T47D (cell line): ENCODE measurements at places on chromosomes 12 and 14.

GRCh38 chr12:110317911-110318310 lies 36.9 kb downstream of the ATP2A2 start:
- no peak for DNase-seq

GRCh38 chr14:99121319-99121875 lies 150.6 kb downstream of the BCL11B start:
- no peak for DNase-seq

- DNase-seq: peak; percentile 56
These were observed 152.0 kb downstream of the KTN1 start for GRCh38 chr14:55731881-55732498.

DNA sequence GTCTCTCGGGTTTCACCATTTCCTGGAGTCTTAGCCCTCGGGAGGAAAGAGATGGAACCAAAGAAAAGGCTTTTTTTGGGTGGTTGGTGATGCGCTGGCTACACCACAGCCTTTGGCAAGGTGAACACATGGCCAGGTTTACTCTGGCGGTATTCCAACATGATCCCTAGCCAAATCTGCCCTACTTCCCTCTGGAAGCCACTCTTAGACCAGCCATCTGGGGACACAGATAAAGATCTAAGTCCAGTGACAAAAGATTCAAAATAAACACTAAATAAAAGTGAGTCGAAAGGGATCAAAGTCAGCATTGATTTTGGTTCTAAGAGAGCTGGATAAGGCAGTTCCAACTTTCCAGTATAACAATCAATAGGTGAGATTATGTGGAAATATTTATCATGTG lies 694.5 kb downstream of the VRK1 start:
- DNase-seq: no peak

- no peak for DNase-seq
These were observed 178.0 kb downstream of the CAND1 start for GRCh38 chr12:67447180-67447579.

DNA sequence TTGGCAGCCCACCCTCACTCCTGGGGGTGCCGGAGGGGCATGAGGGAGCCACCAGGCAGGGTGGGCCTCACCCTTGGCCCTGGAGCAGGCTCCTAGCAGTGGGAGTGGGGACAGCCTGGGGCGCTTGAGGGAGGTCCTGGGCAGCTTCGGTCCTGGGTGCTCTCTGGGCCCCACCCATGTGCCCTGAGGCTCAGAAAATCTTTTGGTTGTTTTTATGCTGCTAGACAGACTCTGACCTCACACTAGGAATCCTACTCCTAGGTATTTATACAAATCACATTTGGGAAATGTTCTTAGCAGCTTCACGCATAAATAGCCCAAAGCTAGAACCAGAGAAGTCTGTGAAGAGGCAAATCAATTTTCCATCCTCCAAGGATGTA lies 10.9 kb upstream of the ULK1 start:
- no peak for DNase-seq

DNA sequence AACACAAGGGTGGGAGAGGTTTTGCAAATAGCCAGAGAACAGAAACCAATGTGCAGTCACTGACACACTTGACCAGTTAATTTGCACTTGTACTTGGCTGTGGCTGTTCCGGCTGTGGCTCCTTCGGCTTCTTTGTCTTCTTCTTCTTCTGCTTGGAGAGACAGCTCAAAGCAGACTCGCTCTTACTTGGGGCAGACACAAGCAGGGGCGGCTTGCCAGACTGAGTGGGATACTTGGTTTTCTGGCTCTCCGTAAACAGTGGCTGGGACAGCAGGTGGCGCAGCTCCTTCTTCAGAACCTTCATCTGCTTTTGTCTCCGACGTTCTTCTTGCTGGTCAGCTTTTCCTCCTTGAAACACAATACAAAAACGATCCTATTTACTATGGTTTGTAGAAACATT lies 25.0 kb downstream of the OTUB2 start:
- DNase-seq: no peak

- DNase-seq: no peak
These were observed 29.4 kb downstream of the BCAT1 start for GRCh38 chr12:24919346-24920001.

- no peak for DNase-seq
These were observed 5.8 kb upstream of the SLC6A13 start for GRCh38 chr12:268483-268840.

DNA sequence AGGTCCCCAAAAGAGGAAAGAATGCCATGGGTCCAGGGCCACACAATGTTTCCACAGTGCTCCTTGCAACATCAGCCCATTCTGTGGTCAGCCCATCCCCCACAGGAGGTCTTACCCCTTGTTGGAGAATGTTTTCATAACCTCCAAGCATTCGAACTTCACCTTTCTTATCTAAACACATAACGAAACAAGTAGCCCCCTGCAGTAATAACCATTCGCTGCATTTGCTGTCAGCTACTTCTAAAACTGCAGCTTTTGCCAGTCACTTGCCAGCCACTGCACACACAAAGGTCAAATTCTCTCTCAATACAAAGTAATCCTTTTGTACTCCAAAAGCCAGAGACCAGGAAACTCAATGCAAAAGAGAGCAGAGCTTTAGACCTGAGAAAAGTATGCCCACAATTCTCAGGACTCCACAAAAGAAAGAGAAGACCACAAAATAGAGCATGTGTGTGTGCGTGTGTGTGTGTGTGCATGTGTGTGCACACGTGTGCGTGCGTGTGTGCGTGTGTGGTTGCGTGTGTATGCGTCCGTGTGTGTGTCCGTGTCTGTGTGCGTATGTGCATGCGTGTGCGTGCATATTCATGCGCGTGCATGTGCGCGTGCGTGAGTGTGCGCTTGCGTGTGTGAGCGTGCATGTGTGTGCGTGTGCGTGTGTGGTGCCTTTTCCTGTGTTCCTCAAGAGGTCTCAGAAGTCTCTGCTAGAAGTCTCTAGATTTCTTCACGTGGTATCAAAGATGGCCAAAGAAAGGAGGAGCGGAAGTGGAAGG lies 31.7 kb upstream of the NINJ2 start:
- DNase-seq: no peak

GRCh38 chr14:77099425-77100167 lies 1.5 kb downstream of the CIPC start:
- peak; percentile 49 for DNase-seq

DNA sequence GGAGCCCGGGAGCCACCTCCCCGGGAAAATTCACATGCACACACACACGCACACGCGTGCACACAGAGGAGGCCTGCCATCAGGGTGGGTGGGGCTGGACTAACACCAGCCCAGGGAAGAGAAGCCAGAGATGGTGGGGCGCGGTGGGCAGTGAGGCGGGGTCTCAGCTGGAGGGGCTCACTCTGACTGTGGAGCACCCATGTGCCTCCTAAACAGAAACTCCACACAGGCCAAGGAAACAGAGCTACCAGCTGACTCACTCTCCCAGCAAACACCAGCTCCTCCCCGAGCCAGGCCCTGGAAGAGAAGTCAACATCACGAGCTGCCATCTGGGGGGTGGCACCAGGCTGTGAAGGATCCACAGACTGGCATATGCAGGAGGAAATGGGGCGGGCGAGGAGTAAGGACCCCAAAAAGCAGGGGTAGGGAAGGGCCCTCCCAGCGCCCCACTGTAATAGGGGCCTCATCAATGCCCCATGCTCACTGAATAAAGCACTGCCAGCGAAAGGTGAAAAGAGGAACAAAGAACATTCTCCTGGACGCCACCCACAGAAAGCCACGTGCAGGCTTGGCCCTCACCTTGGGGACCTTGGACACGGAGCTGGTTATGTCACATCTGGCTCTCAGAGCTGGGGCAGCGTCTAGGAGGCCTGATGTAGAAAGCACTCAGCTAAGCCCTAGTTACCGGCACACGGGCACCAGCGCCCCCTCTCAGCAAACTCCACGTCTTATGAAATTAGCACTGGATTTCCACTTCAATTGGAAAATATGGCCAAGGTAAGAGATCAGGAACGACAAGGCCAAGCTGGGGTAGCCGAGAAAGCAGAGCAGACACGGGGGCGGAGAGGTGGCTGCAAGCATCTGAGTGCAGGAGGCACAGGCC lies 8.4 kb upstream of the INF2 start:
- DNase-seq: peak; percentile 62

DNA sequence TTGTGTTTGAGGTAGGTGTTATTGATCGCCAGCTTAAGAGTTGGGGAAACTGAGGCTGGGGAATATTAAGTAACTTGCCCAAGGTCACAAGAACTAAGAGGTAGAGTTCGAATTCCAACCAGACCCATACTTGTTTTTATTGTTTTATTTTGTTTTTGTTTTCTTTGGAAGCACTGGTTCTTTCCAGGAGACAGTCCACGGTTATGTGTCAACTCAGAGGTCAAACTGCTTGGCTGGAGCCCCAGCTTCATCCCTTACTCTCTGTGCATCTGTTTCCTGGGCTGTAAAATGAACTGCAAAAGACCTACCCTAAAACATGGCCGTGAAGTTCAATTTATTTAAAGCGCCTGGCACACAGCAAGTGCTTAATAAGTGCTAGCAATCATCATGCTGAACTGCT lies 74.4 kb upstream of the MAP1LC3B2 start:
- DNase-seq: no peak

DNA sequence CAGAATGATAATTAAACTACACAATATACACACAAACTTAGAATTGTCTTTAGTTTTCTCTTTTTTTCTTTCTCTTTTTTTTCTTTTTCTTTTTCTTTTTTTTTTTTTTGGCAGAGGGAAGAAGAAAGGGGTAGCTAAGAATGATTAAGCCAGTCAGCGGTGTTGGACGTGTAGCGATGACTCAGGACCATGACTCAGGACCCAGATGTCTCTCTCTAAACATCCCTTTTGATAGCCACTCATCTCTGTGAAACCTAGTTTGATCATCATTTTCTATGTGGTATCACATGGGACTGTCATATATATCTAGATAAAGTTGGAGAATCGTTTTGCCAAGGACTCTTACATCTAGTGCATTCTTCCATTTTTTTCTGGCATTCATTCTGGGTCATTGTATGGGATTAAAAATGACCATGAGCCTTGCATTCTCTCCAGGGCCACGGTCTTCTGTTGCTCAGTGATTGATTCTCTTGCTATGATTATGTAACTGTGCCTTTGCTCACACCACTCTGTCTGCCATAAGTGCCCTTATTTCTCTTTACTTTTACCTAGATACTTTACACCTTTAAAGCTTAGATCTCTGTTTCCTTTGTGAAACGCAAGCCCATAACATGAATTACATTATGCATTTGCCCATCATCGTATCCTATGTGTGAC lies 26.6 kb upstream of the NRXN3 start:
- DNase-seq: no peak

DNA sequence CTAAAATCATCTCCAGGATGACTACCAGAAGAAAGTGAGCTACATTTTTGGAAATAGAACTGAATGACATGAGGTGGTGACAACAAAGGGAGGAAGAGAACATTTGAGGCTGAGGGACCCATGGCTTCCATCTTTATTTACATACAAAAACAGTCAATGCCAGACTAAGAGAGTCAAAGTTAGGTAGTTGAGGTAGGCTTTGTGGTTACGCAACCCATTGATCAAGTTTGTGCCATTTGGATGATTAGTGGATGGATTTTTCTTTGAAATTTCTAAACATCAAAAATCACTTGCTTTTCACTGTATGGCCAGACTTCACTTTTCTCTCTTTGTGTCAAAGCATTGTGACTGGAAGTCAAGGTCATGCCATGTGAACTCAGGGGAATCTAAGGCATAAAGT lies 22.9 kb downstream of the ASCL1 start:
- DNase-seq: no peak

DNA sequence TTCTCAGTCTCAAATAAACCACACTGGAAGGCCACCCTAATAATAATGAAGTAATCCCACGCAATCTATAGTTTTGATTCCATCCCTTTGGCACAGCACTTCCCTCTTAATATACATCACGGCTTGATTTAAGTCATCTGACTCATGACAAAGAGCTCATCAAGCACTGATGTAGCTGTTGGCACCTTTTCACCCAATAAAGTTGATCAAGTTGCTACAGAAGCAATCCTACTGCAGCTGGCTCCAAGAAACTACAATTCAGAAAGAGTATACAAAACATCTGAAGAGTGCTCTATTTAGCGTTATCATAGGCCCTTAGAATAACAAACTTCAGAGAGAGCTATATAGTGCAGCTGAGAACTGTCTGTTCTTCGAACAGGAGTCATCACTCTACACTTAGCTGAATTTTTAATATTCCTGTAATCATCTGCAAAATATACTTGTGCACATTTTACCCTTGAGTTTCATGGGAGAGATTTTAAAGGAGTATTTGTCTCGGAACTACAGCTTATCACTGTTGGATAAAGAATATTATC lies 94.9 kb downstream of the OSBPL8 start:
- DNase-seq: no peak

DNA sequence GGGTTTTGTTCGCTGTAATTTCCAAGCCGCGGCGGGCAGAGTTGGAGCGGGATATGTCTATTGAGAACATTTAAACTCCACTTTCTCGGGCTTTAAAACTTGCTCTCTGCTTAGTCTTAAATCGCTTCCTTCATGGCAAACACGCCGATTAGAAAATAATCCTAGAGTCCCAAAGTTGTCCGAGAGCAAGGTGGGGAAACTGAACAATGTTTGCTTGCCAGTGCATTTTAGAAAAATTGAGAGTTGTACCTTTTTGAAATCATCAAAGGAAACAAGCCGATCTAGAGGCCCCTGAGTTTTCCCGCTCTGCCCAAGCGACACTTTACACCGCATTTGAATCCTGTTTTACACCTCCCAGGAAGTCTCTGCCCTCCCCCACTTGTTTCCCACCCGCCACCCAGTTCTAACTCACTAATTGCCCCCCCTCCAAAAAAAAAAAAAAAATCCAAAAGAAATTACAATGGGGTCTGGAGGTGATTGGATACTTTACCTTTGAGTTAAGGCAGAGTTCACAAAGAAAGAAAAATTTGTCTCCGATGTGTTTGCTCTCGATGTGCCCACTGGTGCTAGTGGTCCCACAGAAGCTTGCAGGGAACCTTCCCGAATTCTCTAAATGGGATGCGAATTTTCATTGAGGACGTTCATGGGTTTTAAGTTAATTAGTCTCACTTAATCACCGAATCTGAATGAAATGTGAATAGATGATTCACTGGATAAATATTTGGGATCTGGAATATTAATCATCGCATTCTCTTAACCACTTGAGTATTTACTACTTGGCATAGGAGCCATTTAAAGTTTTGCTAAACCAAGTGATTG lies 2.3 kb downstream of the HMGA2 start:
- DNase-seq: no peak

DNA sequence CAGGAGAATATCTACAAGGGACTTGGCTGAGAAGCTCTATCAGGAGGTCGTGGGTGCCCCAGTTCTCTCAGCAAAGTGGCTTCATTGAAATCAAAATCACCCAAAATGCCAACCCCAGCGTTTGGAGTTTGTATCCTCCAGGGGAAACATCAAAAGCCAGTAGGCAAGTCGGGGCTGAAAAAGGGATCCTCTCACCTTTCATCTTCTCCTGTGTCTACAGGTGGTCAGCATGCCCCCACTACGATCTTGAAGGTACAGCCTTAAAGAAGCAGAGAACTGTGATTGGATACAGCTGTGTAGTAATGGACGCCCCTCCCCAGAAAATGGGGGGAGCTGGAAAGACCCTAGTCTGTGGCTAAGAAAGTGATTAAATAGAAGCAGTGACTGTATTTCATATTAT lies 22.2 kb downstream of the HRK start:
- DNase-seq: no peak
